ENCODE measurements at places on chromosomes 2 and 18.

- no peak for DNase-seq
Measured at GRCh38 chr2:69902213-69902922, 8.6 kb downstream of the SNRNP27 start.

GRCh38 chr2:159035790-159036411 lies 67.5 kb downstream of the TANC1 start:
- no peak for DNase-seq

DNA sequence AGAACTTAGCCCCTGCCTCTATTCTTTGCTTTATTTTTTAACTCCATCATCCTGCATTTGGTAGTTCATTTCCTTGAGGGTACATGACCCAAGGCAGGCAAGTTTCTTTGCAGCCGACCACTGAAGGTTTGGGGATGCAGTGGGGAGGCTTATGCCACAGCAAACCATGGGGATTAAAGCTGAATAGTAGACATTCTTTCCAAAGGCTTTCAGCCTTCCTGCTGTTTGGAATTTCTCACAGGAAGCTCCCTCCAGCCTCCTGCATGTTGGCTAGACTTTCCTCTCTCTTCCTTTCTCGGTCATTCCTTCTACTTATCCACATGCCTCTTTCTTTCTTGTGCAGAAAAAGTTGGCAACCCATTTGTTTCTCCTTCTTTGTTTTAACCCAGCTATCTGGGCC lies 77.3 kb downstream of the SOCS6 start:
- no peak for DNase-seq

DNA sequence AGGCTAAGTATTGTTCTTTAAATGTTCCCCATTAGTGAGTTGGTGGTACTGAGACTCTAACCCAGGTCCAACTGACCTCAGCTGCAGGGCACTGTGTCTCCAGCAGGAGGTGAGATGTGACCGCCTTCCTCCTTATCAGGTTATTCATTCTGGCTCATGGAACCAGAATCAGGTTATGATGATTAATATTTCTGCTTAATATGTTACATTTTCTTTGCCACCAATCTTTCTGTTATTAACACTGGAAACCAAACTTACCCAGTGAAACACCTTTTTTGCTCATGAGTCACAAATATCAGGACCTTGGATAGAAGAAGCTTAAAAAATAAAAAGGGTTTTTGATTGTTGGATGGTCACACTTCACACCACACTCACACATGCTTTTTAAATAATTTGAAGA lies 85.4 kb downstream of the DPP4 start:
- no peak for DNase-seq

- DNase-seq: no peak
Measured at GRCh38 chr18:40810372-40810771, 1144.7 kb upstream of the PIK3C3 start.

DNA sequence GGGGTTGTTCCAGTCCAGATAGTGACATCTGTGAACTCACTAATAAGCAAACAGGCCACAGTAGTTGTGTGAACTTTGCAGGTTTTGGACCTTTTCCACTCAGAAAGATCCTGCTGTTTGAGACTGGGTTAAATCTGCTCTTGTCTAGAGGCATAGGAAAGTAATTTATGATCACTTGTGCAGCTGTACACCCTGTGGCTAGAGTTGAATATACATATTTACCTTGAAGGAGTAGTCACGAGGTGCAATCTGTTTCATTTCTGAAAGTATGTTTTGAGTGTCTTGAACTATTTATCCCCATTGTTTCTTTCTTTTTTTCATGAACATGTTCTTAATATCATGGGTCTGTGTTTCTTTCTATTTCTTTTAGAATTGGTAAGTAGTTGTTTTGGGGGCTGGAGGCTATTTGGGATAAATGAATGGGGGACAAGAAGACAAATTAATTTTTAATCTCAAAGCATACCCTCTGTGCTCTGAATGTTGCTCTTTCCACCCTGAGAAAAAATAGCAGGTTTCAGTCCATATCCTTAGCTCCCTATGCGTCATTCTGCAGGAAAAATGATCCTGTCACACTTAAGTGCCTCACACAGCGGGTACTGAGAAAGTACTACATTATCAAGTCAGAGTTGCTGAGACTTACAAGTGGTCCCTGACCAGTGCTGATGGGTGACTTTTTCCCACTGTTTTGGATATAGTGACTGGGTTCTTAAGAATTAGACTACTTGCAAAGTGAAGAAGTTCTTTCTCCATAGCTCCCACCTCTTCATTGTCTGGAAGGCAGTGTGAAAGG lies 28.2 kb downstream of the DCC start:
- DNase-seq: no peak

- DNase-seq: no peak
Measured at GRCh38 chr2:72936660-72937355, 19.5 kb downstream of the EMX1 start.

DNA sequence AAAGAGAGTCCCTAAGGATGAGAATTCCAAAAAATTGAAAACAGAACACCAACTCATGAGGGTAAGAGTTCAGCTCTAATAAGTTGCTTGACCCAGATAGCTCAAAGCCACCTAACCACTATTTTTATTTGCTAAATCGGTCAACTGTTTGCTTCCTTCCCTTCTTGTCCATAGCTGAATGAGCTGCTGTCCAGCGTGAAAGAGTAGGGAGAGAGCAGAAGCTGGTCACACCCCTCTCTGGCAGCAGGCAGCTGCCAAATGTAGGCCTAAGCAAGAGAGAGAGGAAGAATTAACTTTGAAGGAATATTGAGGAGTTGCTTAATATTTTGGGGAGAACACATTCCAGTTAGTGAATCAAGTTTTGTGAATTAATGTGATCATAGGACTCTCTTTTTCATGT lies 25.9 kb downstream of the AQP4 start:
- no peak for DNase-seq

DNA sequence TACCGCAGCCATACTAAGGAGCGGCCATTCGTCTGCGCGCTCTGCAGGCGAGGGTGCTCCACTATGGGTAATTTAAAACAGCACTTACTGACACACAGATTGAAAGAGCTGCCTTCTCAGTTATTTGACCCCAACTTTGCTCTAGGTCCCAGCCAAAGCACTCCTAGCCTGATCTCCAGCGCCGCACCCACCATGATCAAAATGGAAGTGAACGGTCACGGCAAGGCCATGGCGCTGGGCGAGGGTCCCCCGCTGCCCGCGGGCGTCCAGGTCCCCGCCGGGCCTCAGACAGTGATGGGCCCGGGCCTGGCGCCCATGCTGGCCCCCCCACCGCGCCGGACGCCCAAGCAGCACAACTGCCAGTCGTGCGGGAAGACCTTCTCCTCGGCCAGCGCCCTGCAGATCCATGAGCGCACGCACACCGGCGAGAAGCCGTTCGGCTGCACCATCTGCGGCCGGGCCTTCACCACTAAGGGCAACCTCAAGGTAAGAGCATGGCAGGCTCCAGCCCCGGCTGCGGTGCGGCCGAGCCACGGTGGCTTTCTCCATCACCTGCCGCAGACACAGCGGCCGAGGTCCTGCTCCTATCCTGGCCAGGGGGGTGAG lies 15.5 kb downstream of the SALL3 start:
- no peak for DNase-seq

All from stimulated activated CD8-positive, alpha-beta memory T cell treated with anti-CD3 and anti-CD28 coated beads, Interleukin-4, amount 100 ng/mL, for 4 hours (primary cell).